ENCODE measurements at places on chromosomes 6 and 20.

- no peak for DNase-seq
Measured at GRCh38 chr6:165799391-165800153, 136.5 kb upstream of the PDE10A start.

GRCh38 chr6:33549196-33549595, 30.9 kb downstream of the BAK1 start:
- no peak for DNase-seq

DNA sequence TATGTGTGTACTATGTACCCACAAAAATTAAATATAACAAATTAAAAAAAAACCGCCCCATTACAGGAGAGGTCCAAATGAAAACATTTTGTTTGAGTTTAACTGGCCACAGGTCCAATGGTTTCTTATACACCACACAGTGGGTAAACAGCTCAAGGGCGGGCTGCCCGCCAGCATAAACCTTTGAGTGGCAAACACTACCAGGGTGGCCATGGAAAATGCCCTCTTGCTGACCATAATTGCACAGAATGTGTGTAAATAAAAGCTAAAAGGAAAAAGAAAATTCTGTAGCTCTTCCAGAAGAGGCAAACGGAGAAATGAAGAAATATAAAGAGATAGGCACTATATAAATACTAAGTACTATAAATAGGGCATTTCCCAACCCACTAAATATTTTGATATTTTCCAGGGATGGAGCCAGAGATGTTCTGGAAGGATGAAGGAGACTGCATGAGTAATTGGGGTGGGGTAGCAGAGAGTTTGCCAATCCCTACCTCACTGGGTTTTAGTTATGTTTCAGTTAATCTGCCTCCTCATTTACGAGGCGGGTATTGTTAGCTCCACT, 1.1 kb upstream of the CDC5L start:
- DNase-seq: no peak

DNA sequence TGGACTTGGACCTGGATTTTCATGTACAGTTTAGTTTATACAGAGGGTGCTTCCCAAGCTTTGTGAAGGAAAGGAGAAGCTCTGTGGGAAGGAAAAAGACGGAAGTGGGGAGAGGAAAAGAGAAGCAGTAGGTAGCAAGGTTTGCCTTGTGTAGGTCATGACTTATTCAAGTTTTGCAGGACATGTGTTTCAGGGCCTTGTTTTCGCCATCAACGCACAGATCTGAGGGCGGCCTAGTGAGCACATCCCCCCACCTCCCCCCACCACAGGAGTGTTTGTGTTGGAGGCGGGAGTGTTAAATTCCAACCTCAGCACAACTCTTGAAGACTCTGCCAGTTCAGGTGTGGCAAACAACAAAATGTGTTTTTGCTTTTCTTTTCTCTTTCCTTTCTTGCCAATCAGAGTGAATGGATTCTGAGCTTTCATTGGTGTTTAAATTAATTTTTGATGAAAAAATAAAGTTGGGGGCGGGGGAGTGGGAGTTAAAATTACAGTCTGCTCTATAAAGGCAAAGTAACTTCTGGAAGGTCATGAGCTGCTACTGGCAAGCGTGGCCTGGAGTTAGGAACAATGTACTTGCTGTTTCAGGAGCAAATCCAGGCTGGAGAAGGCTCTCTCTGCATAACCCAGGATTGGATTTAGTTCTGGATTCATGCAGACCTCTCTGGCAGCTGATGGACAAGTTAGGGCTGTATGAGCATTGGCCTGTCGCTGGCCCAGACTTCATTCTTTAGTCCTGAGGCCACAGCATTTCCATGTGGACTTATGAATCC, 338.5 kb downstream of the CD83 start:
- no peak for DNase-seq

DNA sequence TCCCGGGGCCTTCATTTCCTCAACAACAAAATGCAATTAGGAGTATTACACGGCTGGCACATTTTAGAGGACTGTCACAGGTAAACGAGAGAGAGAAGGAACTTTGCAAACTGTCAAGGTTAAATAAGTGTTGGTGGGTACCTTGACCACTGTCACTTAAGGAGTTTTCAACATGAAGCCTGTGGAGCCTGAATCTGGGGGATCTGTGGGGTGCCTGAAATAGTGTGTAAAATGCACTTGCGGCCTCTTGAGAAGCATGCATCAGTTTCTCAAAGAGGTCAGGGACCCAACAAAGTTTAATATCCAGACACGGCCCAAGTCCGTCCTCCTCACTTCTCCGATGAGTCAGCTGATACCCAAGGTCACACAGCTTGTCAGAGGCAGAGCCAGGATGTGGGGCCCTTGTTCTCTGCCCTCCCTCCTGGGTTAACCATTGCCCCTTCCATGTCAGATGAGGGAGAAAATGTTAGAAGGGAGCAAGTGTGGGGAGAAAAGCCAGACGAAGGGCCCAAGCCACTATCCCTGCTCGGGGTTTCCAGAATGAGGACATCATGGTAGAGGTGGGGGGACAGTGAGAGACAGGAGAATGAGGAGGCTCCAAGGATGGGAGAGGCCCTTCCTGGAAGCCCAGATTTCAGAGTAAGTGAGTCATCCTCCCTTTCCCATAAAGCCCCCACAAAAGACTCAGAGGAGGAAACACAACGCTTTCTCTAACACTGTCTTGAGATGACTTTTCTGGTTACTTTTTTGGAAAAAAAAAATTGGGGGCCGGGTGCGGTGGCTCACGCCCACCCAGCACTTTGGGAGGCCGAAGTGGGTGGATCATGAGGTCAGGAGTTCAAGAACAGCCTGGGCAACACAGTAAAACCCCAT, 42.2 kb downstream of the C6orf132 start:
- DNase-seq: no peak

DNA sequence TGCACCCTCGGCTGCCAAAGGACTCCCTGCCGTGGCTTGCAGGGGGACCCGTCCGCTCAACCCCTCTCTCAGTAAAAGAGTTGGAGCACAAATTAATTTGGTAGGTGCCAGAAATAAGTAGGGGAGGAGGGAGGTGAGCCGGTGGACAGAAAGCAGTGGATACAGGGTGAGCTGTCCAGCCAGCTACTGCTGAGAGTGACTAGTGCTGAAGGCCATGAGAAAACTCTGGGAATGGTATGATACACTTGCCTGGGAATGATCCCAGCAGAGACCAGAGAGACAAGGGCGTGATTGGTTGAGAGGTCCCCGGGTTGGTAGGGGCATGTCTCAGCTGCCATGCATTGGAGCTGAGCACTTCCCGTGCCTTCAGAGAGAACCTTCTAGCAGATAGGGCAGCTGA, 15.7 kb downstream of the FOXQ1 start:
- no peak for DNase-seq

DNA sequence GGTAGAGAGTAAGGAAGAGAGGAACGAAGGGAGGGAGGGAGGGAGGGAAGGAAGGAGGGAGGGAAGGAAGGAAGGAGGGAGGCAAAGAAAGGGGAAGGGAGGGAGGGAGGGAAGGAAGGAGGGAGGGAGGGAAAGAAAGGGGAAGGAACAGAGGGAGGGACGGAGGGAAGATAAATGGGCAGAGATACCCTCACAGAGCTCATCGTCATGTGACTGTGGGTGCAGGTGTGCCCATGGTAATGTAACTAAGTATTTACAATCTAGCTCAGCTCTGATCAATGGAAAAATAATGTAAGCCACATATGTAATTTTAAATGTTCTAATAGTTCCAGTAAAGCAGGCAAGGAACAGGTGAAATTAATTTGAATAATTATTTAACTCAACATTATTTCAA, 54.7 kb upstream of the FAM83D start:
- DNase-seq: no peak

GRCh38 chr6:26029857-26030653, 57.2 kb upstream of the HFE start:
- no peak for DNase-seq

GRCh38 chr6:43254846-43255245, 11.6 kb downstream of the TTBK1 start:
- DNase-seq: no peak

GRCh38 chr6:148677594-148678476, 69.0 kb upstream of the UST start:
- DNase-seq: no peak
